Right renal pelvis (tissue), 4 donors: ENCODE measurements at places on chromosomes 1 and 21.

DNA sequence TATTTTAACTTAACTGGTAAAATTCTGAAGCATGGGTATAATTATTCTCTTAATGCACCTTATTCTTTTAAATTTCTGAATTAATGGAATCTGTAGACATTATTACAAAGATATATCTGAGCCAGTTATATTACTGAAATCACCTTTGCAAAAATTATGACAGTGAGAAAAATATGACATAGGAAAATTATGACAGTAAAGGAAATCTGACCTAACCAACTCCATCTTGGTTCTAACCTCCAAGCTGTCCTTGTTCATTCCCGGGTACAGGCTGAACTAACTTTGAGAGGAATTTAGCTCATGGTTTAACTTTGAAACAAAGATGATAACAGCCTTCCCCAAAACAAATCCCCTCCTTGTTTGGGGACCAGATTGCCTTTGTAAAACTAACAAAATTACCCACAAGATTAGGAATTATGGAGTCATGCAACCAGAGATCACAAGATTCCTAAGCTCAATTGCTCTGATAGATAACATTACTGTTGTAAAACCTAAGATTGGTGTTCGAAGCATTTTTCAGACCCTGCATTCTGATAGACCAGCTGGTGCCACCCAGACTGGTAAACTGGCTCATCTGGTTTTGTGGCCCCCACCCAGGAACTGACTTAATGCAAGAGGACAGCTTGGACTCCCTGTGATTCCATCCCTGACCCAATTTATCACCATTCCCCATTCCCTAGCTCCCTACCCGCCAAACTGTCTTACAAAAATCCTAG is 9.4 kb upstream of the CD55 start:
- DNase-seq = no peak

- DNase-seq = no peak
Observed at GRCh38 chr21:40730426-40730800, 116.5 kb downstream of the DSCAM start.

- no peak for DNase-seq
Observed at GRCh38 chr21:29242201-29242600, 56.5 kb upstream of the BACH1 start.

DNA sequence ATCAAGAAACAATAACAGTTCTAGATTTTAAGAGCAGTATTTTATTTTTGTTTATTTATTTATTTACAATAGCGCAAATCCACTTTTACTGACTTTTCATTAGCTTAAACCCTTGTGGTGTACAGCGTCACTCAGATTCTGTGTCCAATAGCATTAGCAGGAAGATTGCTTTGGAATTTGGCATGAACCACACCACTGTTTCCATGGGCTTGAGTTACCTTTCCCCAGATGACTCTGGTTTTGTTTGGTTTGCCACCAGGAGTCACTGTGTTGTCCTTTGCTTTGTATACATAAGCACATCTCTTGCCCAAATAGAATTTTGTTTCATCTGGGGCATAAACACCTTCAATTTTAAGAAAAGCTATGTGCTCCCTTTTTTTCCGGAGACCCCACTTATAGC is 25.9 kb upstream of the SNRPE start:
- no peak for DNase-seq

- no peak for DNase-seq
Observed at GRCh38 chr1:32474954-32475353, 10.1 kb downstream of the ZBTB8B start.

- no peak for DNase-seq
Observed at GRCh38 chr1:116921937-116922336, 12.2 kb downstream of the PTGFRN start.

- no peak for DNase-seq
Observed at GRCh38 chr1:109658533-109659042, 2.7 kb downstream of the GSTM4 start.

DNA sequence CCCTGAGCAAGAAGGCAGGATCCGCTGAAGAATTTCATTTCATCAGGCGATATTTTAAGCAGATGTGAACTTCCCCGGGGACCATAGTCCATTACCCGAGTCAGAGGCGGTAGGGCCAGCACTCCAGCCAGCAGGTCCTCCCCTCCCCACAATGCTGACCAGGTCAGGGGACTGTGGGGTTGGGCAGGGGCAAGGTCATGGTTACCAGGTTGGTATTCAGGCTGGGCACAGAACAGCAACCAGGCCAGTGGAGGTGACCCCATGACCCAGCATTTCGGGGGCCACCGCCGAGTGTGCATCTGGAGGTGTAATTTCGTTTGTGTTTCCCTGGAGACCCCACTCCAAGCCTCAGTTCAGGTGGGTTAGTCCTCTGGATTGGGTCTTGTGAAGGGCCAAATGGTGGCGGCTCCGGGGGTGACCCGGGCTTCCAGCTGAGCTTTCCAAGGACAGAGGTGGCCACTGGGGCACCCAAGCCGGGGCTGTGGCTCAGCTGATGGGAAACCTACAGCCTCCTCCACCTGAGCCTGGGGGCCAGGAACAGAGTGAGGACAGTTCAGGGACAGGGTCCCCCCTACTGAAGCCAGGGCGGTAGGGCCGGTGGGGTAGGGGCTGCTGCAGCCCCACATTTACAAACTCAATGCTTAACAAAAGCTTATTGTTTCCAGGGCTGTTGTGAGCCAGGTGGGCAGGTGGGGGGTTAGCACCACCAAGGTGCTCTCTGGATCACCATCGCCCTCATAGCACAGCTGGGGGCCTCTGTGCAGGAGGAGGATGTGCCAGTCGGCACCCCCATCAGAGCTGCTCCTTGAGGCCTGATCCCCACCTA is 2.8 kb downstream of the PRDM16 start:
- DNase-seq = no peak

GRCh38 chr1:208159555-208160258 is 84.5 kb downstream of the PLXNA2 start:
- DNase-seq = no peak

DNA sequence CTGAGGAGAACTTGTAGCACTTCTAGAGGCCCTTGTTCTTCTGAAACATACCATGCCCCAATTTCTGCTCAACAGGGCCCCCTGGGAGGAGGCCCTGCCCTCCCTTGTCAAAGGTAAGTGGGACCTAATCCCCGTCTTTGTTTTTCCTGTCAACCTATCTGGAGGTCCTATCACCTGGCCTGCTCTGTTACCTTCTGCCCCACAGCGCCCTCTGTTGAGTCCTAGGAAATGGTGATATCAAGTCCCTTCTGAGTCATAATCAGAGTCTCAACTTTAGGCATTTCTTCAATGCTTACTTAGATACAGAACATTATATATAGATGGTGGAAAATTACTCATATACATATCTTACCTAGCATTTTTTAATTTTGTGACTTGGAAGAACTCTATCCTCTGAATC is 28.2 kb upstream of the FCRL4 start:
- DNase-seq = no peak

- no peak for DNase-seq
Observed at GRCh38 chr1:77716065-77716464, 33.6 kb upstream of the ZZZ3 start.

DNA sequence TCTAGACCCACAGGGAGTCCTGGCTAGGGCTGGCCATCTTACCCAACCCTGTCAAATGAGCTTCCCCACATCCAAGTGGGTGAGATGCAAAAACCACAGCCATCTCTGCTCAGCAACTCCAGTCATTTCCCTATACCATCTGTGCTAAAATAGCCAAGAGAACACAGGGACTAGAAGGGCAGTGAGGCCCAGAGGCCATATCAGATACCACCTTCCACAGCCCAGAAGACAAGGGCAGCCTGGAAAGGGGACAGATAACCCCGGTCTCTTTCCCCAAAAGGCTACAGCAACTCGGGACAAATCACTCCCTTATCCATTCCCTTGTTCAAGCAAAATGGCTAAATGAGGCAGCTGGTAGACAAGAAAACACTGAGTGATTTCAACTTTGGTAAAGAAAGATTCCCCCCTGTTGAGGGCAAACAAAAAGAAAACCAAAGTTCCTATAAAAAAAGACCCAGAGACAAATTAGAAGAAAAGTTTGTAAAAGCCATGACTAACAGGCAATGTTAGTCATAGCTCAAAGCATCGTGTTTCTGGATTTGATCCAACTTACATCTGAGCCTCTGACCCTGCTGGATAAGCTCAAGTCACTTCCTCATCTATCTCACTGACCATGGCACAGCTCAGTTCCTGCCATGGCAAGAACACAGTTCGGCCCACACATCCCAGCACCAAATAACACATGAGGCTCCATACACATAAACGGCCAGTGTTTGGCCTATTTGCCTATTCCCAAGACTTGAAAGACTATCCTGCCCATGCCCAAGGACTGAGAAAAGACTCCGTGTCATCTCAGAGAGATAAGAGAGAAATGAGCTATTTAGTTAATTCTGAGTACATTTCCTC is 3.1 kb downstream of the LAMB3 start:
- DNase-seq = no peak

DNA sequence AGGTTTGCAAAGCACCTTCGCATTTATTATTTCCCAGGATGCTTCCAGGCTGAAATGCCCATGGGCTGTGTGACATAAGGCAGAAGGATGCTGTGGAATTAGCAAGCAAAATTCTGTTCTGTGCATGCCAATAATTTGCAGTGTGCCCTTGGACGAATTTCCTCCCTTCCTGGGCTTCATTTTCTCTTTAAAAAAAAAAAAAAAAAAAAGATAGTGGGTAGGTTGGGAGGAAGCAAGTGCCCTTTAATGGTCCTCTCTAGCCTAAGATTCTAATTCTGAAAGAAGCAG is 2.5 kb upstream of the ID3 start:
- no peak for DNase-seq

- DNase-seq = no peak
Observed at GRCh38 chr1:215594640-215595039, 27.5 kb downstream of the KCTD3 start.

- DNase-seq = no peak
Observed at GRCh38 chr1:41656825-41657500, 172.5 kb upstream of the EDN2 start.

DNA sequence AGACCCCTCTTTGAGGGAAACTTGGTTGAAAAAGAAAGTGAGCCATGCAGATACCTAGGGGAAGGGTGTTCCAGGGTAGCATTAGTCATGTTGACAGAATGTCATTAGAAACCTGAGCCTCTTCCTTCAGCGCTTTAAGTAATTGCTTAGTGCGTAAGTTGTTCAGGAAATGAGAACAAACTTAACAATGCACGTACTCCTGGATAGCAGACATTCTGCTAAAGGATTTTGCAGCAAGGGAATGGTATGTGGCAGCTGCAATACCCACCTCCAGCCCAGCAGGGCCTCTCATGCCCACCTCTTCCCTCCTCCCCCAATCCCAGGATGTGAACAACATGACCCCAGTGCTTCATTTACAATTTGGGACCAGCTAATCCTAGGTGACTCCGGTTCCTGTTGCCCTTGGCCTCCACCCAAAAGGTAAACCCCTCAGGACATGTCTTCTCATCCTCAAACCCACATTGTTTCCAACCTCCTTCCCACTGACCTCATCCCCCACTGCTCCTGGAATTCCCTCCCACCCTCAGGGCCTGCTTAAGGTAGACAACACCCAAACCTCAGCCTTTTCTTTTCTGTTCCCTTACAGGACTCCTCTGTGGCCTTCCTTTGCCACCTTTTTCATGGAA is 98.0 kb upstream of the BCAR3 start:
- DNase-seq = no peak

GRCh38 chr1:46166521-46167462 is 8.1 kb upstream of the TSPAN1 start:
- DNase-seq = no peak

GRCh38 chr1:36369061-36369861 is 16.5 kb downstream of the STK40 start:
- no peak for DNase-seq

DNA sequence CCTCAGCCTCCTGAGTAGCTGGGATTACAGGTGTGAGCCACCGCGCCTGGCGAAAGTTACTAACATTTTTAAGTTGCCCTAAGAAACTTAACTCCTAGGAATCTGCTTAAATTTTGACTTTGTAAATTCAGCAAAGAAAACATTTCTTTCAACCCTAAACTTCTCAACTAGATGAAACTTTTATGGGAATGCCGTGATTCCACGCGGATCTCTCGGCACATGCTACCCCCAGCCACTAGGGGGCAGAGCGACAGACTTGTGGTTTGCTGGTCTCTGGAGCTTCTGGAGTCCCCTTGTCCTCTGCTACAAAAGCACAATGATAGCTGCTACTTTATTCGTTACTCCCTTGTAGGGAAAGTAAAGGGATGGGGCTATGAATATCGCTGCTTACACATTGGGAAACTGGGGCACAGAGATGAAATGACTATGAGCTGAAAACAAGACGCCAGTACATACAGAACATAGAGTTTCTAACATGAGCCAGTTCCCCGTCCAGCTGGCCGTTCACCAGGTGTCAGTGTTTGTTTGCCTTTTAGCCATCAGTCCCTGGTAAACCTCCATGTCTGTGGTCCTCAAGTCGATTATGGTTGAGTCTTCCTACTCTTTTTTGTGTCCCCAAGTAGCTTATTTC is 114.7 kb downstream of the PBX1 start:
- DNase-seq = no peak

GRCh38 chr1:155871390-155871789 is 12.0 kb downstream of the SYT11 start:
- no peak for DNase-seq

DNA sequence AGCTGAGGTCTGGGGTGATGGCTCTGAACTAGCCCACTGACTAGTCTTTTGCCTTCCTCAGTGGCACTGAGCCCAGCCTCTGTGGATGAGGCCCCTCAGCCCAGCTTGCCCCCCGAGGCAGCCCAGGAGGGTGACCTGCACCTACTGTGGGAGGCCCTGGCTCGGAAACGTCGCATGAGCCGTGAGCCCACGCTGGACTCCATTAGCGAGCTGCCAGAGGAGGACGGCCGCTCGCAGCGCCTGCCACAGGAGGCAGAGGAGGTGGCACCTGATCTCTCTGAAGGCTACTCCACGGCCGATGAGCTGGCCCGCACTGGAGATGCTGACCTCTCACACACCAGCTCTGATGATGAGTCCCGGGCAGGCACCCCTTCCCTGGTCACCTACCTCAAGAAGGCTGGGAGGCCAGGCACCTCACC is 87.8 kb downstream of the TRIM11 start:
- DNase-seq = no peak

- no peak for DNase-seq
Observed at GRCh38 chr1:46133781-46134350, 1.4 kb upstream of the PIK3R3 start.

DNA sequence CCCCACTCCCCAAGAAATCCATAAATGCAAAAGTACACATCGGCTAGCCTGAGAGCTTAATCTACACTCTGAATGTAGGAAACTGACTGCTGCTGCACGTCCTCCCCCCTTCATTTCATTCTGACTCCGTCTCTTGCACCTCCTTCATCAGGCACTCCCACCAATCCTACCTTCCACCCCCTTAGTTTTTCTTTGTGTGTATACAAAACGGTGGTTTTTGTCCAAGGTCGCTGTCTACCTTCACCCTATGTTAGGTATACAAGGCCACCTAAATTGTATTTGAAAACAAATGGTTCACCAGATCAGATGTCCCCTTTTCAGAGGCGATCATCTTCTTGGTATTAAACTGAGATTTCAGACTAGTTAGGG is 1.9 kb downstream of the WDR26 start:
- DNase-seq = no peak

DNA sequence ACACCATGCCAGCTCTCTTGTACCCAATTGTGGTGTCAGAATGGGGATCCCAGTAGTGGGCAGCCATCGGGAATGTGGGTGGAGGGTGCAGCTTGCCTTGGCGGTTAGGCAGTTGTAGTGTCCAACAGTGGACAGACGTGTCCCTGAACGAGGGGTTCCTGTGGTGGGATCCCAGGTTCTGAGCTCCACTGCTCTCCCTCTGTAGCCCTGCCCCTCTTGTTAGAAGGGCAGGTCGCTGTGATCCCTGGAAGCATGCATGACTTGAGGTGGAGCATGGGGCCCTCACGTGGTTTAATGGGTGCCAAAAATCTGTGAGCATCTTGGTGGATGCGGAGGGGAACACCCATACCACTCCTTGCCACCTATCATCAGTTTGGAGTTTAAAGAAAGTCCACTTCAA is 4.3 kb downstream of the GALNT2 start:
- DNase-seq = no peak

- no peak for DNase-seq
Observed at GRCh38 chr1:32221581-32221979, 573 bp downstream of the TMEM234 start.
